Effector memory CD8-positive, alpha-beta T cell (primary cell): ENCODE measurements at places on chromosomes 3 and 15.

GRCh38 chr3:174170248-174170647 lies 688.9 kb upstream of the NAALADL2 start:
- DNase-seq, result no peak
- no peaks in the 10 kb centered on the region for H3K27me3 ChIP-seq
- H3K36me3 ChIP-seq, result peaks cover 2% of the 10 kb centered on the region
- H3K4me3 ChIP-seq, result no peak overlapping the region
- no peaks in the 10 kb centered on the region for H3K4me1 ChIP-seq

- no peak overlapping the region for H3K4me3 ChIP-seq
- H3K27ac ChIP-seq, result no peak overlapping the region
- no peaks in the 10 kb centered on the region for H3K36me3 ChIP-seq
- H3K4me1 ChIP-seq, result no peaks in the 10 kb centered on the region
These were observed 75.6 kb upstream of the POU1F1 start for GRCh38 chr3:87351937-87352336.

DNA sequence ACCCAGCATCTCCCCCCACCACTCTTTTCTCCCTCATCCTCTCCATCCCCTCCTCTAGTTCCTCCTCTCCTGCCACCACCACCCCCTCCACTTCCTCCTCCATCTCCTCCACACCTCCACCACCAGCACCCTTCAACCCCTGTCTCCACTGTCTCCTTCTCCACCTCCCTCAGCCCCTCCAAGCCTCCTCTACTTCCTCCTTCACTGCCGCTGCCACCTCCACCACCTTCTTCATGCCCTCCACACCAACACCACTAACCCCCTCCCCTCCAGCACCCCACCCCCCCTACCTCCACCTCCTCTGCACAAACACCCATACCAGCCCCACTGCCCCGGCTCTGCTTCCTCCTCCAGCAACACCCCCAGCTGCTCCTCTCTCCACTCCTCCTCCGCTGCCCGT lies 88.0 kb downstream of the HES1 start:
- H3K36me3 ChIP-seq, result no peaks in the 10 kb centered on the region
- peaks cover 5% of the 10 kb centered on the region for H3K4me1 ChIP-seq
- no peak for DNase-seq
- no peak overlapping the region for H3K4me3 ChIP-seq

- H3K36me3 ChIP-seq, result no peaks in the 10 kb centered on the region
- H3K27ac ChIP-seq, result no peak overlapping the region
- H3K4me3 ChIP-seq, result no peak overlapping the region
- DNase-seq, result no peak
- H3K4me1 ChIP-seq, result peaks cover 7% of the 10 kb centered on the region
- H3K27me3 ChIP-seq, result peaks cover 18% of the 10 kb centered on the region
These were observed 26.3 kb downstream of the NGRN start for GRCh38 chr15:90291679-90292356.

DNA sequence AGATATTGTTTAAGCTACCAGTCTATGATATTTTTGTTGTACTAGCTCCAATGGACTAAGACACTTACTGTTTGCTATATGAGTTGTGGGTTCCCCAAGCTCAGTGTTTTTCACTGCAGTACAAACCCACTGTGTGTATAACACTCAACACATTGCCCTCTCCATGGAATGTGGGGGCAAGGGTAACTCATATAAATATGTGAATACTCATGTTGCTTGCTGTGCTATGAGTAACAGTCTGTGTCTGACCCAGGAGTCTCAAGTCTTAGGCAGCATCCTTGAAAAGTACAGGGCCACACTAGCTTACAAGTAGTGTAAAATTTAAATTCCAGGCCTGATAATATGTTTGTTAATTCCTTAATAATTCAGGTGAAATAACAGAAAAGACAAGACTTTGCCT lies 22.5 kb upstream of the CNTN3 start:
- no peaks in the 10 kb centered on the region for H3K4me1 ChIP-seq
- no peaks in the 10 kb centered on the region for H3K36me3 ChIP-seq
- no peak overlapping the region for H3K27ac ChIP-seq
- no peak for DNase-seq

GRCh38 chr3:168722091-168722490 lies 626.4 kb upstream of the GOLIM4 start:
- H3K36me3 ChIP-seq, result no peaks in the 10 kb centered on the region
- H3K27me3 ChIP-seq, result no peaks in the 10 kb centered on the region
- no peaks in the 10 kb centered on the region for H3K4me1 ChIP-seq

- DNase-seq, result no peak
- H3K27me3 ChIP-seq, result no peaks in the 10 kb centered on the region
- H3K36me3 ChIP-seq, result peaks cover 10% of the 10 kb centered on the region
- peaks cover 11% of the 10 kb centered on the region for H3K4me1 ChIP-seq
- no peak overlapping the region for H3K4me3 ChIP-seq
- H3K27ac ChIP-seq, result no peak overlapping the region
These were observed 2.8 kb upstream of the GLB1 start for GRCh38 chr3:33099701-33100100.

DNA sequence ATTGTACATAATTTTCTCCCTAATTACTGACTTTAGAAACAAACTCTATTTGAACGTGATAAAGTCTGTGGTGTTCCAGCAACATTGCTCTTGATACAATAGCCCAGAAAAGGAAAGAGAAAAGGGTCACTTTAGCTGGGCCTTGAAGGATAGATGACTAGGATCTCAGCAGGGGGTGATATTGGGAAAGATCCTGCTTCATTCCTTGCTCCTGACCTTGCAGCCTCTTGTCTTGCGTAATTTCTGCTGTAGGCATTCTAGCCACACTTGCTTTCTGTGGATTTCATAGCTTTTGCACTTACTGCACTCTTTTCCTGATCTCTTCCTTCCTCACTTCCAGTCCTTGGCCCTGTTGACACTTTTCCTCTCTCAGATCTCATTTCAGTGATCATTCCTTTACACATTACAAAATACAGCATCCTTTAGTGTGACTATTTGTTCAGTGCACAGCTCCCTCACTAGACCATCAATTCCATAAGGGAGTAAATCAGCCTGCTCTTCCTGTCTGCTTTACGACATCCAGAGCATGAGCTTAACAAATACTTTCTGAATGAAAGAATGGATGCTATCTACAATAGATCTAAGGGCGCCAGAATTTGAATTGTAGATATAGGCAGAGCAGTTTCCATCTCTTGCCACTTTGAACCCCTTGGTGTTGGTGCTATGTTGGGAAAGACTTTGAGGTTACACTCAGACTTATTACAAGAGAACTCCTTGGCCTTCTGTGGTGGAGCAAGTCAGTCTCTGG lies 559.6 kb upstream of the MDFIC2 start:
- H3K27ac ChIP-seq, result no peak overlapping the region
- peaks cover 2% of the 10 kb centered on the region for H3K36me3 ChIP-seq
- H3K27me3 ChIP-seq, result peaks cover 26% of the 10 kb centered on the region
- no peaks in the 10 kb centered on the region for H3K4me1 ChIP-seq
- H3K4me3 ChIP-seq, result no peak overlapping the region

- no peak overlapping the region for H3K4me3 ChIP-seq
- DNase-seq, result no peak
- peaks cover 5% of the 10 kb centered on the region for H3K4me1 ChIP-seq
- H3K27me3 ChIP-seq, result peaks cover 51% of the 10 kb centered on the region
- no peaks in the 10 kb centered on the region for H3K36me3 ChIP-seq
- H3K27ac ChIP-seq, result no peak overlapping the region
These were observed 94.7 kb downstream of the LINGO1 start for GRCh38 chr15:77538027-77538451.

GRCh38 chr3:8988384-8988655 lies 25.0 kb upstream of the RAD18 start:
- no peaks in the 10 kb centered on the region for H3K36me3 ChIP-seq
- no peak for DNase-seq
- no peak overlapping the region for H3K4me3 ChIP-seq
- H3K4me1 ChIP-seq, result peaks cover 5% of the 10 kb centered on the region
- H3K27me3 ChIP-seq, result peaks cover 7% of the 10 kb centered on the region

GRCh38 chr3:64138656-64139375 lies 86.5 kb downstream of the PRICKLE2 start:
- DNase-seq, result no peak
- H3K27ac ChIP-seq, result no peak overlapping the region
- peaks cover 3% of the 10 kb centered on the region for H3K36me3 ChIP-seq
- H3K27me3 ChIP-seq, result peaks cover 6% of the 10 kb centered on the region
- H3K4me3 ChIP-seq, result no peak overlapping the region

GRCh38 chr15:89356634-89357298 lies 22.1 kb upstream of the POLG start:
- H3K36me3 ChIP-seq, result peaks cover 18% of the 10 kb centered on the region
- H3K27me3 ChIP-seq, result peaks cover 74% of the 10 kb centered on the region
- no peak overlapping the region for H3K27ac ChIP-seq
- H3K4me1 ChIP-seq, result peaks cover 19% of the 10 kb centered on the region

DNA sequence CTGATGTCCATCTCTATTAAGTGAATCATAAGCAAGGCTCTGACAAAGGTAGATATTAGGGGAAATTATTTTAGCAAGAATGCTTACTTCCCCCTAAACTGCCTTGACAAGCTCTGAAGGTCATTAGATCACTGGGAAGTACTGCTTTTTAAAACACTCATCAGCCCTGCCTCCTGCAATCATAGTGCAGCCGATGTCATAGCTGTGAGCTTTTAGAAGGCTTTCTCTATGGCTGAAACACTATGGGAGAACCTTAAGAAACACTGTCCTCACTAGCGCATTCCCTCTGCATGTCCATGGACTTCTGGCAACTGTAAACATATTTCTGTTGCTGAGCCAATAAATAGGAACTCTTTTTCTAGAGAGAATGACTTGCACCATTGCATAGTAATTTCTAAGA lies 38.7 kb upstream of the PTPRG start:
- H3K36me3 ChIP-seq, result no peaks in the 10 kb centered on the region
- no peak for DNase-seq
- no peak overlapping the region for H3K4me3 ChIP-seq
- H3K4me1 ChIP-seq, result no peaks in the 10 kb centered on the region
